PC-3 (cell line): ENCODE measurements at places on chromosomes 12 and 14.

GRCh38 chr14:20998674-20999366 lies at the start of gene SLC39A2:
Gene SLC39A2, plus strand, starts transcription at chr14:20999293. Its CDS starts 154 bp downstream, at chr14:20999447.
- DNase-seq: peak; percentile 38

DNA sequence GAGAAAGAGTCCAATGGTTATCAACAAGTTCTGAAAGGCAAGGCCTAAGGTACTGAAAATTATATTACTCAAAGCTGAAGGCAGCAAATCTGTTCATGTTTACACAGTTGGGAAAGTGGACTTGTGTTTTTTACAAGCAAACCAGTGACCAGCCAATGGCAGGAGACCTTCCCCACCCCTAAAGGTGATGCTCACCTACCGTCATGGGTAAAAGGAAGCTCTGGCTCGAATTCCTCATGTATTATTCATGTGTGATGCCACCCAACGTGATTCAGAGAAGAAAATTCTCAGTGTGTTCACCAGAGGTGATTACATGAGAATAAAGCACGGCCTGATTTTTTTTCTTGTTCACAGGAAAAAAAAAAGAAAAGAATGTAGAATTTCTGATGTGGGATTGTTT lies 1161.2 kb upstream of the SEL1L start:
- DNase-seq: peak; percentile 39

GRCh38 chr14:37824939-37825712 lies 229.7 kb downstream of the TTC6 start:
- peak; percentile 55 for DNase-seq

DNA sequence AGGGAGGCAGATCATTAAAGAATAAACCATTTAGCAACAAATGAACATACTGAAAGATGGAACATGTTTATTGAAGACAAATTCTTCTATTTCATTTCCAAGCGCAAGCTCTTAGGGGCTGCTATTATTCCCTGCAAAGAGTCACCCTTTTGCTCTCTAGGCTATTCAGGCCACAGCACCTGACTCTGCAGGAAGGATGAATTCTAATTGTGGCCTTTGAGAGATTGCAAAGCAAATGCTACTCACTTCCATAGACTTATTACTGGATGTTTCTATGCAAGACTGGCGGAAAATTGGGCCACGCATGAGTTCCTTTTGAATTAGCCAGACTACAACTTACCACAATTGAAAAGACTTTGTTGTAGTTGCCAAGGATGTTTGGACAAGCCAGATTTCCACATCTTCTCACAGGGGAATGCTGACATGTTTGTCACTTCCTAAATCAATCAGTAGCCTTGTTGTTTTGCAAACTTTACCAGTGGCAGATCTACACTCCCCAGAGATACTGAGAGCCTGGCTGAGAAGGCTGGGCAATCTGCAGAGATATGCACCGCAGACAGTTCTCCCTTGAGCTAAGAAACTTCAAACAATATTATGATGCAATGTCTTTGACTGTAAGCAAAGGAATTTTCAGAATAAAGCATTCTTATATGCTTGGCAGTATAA lies 334.3 kb upstream of the SYT1 start:
- no peak for DNase-seq

- DNase-seq: peak; percentile 44
These were observed 3.2 kb downstream of the PRPH start for GRCh38 chr12:49298160-49298559.

DNA sequence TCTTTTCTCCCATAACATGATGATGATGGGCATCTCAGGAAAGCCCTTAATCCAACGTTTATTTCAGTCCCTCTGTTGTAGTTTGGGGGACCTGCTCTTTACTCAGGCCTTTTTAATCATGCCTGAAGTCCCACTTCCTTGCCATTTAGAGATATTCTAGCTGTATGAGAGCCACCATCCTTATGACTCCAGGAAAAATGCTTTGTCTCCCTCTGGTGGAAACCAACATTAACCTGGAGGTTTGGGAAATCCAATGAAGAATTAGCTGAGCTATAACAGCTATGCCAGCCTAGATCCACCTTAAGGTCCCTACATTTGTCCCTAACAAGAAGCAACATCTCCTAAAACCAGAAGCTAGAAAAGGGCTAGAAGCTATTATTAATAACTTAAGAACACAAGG lies 1399.1 kb downstream of the LRFN5 start:
- peak; percentile 48 for DNase-seq

DNA sequence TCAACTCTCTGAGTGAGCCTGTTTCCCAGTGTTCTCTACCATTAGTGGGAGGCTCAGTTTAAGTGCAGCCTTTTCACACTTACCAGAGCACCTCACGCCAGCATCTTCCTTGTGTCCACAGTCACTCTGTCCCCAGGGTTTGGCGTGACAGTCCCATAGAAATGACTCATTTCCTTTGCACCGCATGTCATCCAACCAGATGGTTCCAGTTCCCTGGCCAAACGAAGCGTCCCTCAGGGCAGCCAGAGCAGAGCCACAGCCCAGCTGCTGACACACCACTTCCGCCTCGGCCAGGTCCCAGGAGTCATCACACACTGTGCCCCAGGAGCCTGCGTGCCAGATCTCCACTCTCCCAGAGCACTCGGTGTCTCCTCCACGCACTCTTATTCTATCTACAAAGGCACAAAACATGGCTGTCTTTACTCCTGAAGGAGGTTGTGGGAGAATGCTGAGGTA lies 65.4 kb downstream of the ACSM4 start:
- DNase-seq: peak; percentile 24

DNA sequence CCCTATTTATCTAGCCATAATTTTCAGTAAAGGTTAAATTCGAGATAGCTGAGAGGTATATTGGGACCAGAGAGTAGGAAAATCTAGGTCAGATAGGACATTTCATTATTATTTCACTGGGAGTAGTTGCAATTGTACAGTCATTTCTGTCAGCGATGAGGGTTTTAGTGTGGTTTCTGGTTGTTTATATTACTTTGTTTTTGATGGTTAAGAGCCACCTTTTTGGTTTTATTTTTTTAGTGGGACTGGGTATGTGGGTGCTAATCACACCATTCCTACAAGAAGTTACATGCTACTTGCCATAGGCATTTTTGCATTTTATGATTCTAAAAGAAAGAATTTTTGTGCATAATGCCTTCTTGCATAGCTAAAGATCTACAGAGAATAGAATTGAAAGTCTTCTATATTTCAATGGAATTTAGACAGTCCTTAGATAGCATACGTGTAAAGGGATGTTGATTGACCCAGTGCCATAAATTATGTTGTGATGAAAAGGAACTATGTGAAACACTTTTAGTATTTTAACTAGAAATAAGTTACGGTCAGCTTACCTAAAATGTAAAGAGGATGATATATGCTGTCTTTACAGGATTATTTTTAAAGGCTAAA lies 85.2 kb downstream of the KTN1 start:
- DNase-seq: no peak

DNA sequence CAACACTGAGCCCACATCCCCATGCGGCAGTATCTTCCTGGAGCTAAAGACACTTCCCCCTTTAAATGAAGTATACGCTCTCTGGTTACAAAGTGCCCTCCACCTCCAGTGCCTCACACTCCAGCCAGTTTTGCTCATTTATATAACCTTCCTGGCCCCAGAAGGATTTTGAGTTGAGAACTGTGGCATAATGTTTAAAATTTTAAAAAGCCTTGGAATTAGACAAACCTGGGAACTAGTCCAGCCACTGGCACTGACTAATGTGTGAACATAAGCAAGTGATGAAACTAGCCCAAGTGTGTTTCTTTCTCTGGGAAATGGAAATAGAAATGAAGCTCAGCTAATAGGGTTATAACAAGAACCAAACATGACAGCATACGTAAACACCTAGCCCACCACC lies 723.7 kb upstream of the USP15 start:
- no peak for DNase-seq

DNA sequence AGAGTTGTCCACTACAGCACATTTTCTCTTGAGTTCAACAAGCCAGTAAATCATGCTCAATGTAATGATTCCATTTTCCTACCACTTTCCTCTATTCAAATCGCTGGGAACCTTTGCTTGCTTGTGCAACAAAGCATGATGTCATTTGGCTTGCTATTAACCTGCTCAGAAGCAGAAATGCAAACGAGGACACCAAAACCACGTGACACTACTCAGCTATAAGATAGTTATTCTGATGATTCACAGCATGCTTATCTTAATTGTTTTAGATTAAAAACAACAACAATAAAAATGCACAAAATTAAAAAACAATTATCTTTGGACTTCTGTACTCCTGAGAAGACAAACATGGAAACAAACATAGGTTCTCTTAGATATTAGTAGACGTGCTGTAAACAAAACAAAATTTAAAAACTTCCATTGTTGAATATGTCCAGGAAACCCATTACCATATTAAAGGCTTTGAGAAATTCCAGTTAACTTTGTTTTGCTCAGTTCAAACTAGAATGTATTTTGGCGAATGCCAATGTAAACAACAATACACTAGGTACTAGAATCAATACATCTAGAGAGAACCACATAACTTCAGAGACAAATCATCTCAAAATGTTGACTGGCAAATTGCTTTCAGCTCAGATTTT lies 77.5 kb upstream of the KRAS start:
- no peak for DNase-seq

GRCh38 chr14:75928690-75929181 lies 53.1 kb downstream of the TGFB3 start:
- DNase-seq: no peak

GRCh38 chr12:12028668-12029402 lies 41.9 kb upstream of the BCL2L14 start:
- no peak for DNase-seq
